Stimulated activated CD8-positive, alpha-beta memory T cell treated with anti-CD3 and anti-CD28 coated beads, Interleukin-2, amount 100 ng/mL, for 1 hour (primary cell): ENCODE measurements at places on chromosomes 2 and 18.

DNA sequence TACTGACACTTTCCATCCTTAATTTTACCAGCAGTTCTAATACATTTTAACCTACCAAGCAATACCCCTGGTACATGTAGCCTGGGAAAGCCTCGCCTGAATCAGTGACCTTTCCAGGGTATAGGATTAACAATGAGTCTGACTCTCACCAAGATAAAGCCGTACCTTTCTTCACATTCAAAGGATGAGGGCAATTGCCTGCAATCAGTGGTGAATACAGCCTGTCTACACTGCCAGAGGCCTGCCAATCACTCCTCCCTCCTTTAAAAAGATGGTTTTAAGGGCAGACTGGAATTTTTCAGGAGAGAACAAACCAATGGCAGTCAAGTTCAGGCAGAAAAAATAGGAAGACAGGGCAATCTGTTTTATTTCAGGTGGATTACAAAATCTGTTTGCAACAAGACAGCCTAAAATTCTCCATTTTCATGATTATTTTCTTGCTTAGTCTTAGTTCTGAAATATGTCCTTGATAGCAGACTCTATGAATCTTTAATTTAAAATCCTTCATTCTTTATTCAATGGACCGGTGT lies 4.8 kb downstream of the EPHA4 start:
- DNase-seq = no peak

GRCh38 chr18:68960355-68960754 lies 162.5 kb downstream of the CCDC102B start:
- no peak for DNase-seq

DNA sequence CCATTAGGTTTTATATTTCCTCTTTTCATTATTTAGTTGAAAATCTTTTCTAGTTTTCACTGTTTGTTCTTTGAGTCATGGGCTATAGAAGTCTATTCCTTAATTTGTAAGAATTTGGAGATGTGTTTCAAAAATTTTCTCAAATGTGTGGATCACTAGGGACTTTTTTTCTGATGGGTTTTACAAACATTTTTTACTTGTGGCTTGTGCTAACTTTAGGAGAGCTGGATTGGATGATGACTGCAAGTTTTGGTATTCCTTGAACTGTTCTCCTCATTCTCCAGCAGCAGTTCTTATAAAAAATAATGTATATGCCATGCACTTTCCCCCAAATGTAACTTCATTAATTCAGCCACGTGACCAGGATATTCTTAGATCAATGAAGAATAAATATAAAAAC lies 94.7 kb upstream of the CWC22 start:
- no peak for DNase-seq

GRCh38 chr2:174678395-174678794 lies 80.8 kb upstream of the WIPF1 start:
- DNase-seq = no peak

GRCh38 chr2:216905649-216906329 lies 45.9 kb upstream of the TNP1 start:
- no peak for DNase-seq

DNA sequence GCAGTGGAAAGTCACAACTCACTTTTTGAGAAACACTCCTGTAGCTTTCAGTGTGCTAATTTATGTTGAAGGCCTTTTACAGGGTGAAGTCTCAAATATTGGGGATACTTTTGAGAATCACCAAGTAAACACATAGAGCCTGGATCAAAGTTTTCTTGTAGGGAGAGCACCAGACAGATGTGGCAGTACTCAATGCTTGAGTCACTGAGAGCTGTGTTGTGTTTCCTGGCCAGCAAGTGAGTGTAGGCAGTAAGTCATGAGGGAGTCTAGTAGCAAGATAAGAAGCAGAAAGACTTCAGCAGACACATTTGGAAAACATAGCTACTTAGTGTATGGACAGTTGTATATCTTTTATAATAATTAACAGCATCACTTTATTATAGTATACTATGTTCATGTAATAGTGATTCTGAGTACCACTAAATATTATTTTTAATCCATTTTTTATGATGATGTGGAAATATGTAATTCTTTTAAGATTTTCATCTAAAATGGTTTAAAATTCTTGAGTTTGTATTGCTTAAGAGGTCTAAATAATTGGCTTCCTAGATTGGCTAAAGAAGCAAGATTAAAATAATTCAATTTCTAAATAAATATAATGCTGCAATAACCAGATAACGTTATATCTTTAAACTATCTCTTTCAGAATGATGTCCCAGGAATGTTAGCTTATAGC lies 12.8 kb downstream of the PSMD1 start:
- no peak for DNase-seq

DNA sequence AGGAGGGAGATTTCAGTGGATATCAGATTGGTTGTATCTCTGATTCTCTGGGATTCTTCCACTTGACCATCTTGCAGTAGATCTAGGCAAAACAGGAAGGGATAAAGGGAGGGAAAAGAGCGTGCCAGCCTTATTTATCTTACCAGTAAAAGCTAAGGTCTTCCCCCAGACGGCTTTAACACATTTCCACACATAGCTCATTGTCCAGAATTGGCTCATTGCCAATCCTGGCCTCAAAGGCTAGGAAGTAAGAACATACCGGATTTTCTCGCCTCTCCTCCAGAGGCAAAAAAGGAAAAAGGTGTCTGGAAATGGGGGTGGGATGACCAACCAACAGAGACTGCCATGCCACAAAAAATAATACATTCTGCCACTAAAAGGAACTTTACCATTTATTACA lies 411.6 kb upstream of the NRP2 start:
- no peak for DNase-seq

DNA sequence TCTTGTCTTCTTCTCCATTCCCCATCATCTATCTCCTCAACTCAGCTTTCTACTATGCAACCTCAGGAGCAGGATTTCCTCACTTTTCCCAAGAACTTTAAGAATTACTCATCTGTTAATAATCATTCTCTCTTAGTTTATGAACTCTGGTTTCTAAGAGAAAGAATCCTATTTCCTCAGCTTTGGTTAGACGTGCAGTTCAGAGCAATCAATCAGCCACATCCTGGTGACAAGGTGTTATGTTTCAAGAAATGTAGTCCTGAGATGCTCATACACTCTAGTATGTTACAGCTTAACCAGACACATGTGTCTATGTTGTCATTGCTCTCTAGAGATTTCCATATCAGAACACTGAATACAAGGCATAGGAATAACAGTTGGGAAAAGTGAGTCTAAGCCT lies 277.9 kb downstream of the MBD2 start:
- DNase-seq = no peak

GRCh38 chr18:70322928-70323327 lies 34.1 kb downstream of the SOCS6 start:
- DNase-seq = no peak

GRCh38 chr2:150733051-150733618 lies 245.7 kb upstream of the RND3 start:
- no peak for DNase-seq

DNA sequence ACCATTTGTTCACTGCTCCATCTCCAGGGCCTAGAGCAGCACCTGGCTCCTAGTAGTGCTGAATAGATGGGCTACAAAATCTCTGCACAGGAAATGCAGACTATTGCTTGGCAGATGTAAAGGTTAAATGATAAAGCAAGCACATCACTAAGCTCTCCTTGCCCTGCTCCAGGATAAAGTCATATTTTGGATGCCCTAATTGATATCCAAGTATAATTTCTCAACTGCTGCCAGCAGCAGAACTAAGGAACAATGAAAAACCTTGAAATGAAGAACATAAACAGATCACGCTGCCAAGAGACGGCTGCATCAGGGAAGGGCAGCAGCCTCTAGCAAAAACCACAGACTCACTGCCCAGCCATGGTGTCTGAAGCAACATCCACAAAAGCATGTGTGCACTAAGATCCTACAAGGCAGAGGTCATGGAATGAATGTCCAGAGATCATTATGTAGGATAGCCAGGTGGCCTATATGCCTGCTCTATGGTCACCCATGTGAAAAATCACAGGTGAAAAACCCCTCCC lies 134.7 kb downstream of the TMEM163 start:
- DNase-seq = no peak

DNA sequence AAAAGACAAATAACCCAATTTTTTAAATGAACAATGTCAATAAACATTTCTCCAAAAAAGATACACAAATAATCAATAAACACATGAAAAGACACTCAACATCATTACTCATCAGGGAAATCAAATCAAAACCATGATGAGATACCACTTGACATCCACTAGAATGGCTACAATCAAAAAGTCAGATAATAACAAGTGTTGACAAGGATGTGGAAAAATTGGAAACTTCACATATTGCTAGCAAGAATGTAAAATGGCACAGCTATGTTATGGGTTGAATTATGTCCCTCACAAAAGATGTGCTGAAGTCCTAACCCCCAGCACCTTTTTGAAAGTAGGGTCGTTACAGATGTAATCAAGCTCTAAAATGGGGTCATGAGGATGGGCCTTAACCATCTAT lies 33.2 kb downstream of the TNS1 start:
- no peak for DNase-seq

DNA sequence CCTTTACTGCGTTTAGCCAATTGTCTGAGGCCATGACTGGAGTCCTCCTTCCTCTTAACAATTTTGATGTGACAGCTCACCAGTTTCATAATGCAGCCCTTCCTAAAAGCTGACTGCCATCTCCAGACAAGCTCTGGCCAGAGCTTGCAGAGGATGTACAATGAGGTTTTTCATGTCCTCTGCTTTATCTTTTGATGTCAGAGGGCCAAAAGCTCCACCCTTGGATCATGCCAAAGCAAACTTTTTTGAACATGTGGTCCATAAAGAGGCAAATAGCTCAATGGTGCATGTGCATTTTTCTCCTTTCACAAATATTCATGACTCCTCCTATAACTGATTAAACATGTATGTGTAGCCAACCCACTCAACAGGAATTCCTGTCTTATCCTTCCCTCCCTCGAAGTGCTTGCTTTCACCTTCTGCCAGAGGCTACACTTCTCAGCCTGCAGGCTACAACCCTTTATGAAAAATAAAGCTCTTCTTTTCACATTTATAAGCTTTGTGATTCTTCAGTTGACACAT lies 266.2 kb downstream of the FBXO15 start:
- DNase-seq = no peak

GRCh38 chr2:130768191-130768855 lies 13.0 kb downstream of the AMER3 start:
- DNase-seq = no peak

- no peak for DNase-seq
Measured at GRCh38 chr2:122031544-122032263, 276.3 kb downstream of the TSN start.

DNA sequence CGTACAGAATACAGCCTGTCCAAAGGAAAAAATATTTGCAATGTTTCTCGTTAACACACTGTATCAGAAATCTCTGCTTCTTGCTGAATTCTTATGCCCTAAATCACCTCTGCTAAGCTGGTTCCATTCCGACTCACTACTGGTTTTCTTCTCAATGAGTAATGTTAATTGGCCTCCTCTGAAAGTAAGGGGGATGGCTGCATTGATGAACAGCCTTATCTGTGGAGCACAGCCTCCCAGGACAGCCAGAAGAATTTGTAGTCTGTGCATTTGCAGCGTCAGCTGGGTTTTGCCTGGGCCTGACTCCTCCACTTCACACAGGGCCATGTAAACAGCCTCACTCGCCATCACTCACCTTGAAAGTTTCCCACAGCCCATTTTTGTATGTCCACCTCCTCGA lies 127.7 kb downstream of the RNF152 start:
- DNase-seq = no peak

GRCh38 chr2:69223759-69224511 lies 163.1 kb downstream of the GFPT1 start:
- no peak for DNase-seq

DNA sequence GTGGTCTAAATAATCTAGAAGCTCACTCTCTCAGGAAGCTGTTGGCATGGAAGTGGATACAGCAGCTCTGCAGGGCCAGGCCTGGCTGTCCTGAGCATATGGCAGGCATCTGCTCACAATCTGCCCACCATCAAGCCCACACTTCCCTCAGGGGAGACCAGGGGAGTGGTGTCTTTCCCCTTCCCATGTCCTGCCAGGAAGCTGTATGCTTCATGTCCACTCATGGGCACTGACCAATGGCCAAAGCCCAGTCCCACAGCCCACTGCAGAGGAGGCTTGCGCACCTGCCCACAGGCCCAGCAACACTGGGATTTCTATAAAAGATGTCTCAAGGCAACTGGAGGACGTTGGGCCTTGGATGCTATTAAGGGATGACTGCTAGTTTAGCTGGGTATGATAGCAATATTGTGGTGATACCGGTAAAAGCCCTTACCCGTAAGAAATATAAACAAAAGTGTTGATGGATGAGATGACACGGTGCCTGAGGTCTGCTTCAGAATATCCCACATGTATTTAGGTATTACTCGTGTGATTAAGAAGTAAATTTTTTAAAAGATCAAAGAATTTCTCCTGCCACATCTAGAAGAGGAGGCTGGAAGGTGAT lies 106.7 kb upstream of the CTDP1 start:
- DNase-seq = no peak

GRCh38 chr2:230715201-230715600 lies 2.6 kb downstream of the CAB39 start:
- no peak for DNase-seq
